ENCODE measurements at places on chromosomes 7 and 10. TPM values are rescaled to one million over a fixed set of nuclear protein-coding genes. Genes with fewer than 3 reads are reported as not detected.

- DNase-seq = no peak
Measured at GRCh38 chr10:74837743-74838142, 11.3 kb downstream of the KAT6B start.

- DNase-seq = no peak
Measured at GRCh38 chr7:132207211-132207610, 369.1 kb downstream of the PLXNA4 start.

- DNase-seq = no peak
Measured at GRCh38 chr10:33579996-33580395, 245.5 kb upstream of the NRP1 start.

DNA sequence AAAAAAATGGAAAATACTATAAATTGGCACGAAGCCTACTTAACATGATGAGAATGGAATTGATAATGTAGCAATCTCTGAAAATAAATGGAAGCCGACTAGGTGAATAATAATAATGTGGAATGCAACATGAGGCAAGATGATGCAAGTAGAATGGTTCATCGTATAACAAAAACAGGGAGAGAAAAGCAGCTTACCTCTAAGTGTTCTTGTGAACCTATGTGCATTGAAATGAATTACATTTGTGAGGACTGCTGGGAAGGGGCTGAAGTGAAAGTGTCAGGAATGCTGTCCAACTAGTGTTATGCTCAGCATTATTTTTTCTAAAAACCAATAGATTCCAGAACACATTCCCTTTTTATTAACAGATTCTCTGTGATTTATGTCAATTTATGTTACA is 440.6 kb upstream of the LRRN3 start:
- DNase-seq = no peak

DNA sequence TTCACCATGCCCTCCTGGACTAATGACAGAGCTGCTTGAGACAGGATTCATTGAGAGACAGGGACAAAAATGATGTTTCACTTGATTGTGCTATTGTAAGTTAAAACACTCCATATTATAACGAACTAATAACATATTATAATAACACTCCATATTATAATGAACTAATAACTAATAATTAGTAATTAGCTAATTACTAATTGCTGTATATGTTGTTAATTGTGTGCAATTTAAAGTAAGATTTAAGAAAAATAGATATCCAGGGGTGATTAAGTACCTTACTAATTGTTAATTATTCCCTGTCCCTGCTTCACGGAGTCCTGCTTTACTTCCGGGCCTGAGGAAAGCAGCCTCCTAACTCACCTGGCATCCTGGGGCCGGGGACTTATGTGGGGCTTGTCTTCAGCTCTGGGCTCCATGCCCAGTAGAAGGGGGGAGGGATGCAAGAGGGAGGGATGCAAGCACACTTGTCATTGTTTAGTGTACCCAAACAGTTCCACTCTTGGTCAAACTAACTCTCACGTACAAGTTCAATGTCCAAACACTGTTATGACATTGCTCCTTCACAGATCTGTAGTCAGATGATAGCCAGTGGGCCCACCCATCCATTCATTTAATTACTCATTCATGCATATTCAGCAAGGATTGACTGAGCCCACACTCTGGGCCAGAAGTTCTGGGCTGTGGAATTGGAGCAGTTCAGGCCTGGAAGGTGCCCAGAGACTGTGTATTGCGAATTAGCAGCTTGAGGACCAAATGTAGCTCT is 53.8 kb downstream of the COL13A1 start:
- DNase-seq = no peak

CPA4 gene
- total RNA-seq = not detected

ITPRID1 gene
- 0.13 TPM for total RNA-seq

DNA sequence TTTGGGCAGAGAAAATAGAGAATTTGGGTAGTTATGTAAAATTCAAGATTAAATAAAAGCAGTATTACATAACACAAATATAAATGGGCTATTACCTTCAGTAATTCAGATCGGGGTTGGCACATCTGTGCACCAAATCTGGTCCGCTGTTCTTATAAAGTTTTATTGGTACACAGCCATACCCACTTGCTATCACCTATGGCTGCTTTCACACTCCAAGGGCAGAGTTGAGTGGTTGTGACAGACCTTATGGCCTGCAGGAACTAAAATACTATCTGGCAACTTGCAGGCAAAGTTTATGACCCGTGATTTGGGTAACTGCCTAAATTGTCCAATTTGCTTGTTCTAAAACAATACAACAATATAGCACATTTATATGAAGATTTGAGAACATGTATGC is 249.3 kb downstream of the DIP2C start:
- DNase-seq = no peak
